ENCODE measurements at places on chromosomes 4 and X.

GRCh38 chr4:57110640-57111511 is 691 bp upstream of the IGFBP7 start:
- DNase-seq = peak; percentile 5

DNA sequence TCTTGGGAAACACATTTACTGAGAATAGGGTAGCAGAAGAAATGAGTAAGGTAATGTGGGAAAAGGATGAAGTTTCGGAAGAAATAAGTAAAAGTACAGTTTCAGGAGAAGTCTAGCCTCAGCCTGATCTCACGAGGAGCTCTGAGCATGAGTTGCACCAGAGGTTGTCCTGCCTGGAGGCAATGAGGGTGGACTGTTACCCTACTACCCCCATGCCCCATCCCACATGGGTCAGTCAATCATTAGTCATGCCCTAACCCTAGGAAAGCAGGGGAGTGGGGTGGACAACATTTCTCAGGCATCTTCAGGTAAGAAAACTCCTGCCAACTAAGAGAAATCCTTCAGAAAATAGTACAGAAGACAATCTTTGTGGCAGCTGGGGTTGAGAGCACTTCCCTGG is 35.1 kb downstream of the HS3ST1 start:
- no peak for DNase-seq

- no peak for DNase-seq
Measured at GRCh38 chr4:115484479-115484878, 371.1 kb upstream of the NDST4 start.

DNA sequence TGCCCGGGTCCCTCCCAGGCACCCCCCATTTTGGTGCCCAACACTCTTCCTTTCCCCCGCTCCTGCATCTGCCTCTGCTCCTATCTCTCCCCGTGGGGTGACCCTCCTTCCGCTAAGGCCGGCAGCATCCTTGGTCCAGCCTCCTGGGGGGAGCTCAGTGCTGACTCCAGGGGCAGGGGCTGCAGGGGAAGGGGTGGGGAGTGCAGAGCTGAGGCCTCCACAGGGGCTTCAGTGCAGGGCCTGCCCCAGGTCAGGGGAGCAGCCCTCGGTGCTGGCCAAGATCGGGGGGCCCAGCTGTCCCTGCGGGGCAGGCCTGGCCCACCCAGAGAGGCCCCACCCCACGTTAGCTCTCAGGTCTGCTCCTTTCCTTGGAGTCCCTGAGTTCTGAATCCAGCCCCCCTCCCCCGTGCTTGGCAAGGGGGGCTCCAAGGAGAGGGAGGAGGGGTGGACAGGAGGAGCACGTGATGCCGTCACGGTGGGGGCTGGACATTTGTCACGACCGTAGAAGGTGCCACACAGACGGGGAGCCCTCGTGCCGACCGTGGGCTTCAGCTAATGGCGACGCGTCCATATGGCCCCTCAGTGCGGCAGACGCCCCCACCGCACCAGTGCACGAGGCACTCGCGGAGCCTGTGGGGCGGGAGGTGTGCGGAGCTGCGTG is 63.5 kb upstream of the ADRA2C start:
- DNase-seq = no peak

DNA sequence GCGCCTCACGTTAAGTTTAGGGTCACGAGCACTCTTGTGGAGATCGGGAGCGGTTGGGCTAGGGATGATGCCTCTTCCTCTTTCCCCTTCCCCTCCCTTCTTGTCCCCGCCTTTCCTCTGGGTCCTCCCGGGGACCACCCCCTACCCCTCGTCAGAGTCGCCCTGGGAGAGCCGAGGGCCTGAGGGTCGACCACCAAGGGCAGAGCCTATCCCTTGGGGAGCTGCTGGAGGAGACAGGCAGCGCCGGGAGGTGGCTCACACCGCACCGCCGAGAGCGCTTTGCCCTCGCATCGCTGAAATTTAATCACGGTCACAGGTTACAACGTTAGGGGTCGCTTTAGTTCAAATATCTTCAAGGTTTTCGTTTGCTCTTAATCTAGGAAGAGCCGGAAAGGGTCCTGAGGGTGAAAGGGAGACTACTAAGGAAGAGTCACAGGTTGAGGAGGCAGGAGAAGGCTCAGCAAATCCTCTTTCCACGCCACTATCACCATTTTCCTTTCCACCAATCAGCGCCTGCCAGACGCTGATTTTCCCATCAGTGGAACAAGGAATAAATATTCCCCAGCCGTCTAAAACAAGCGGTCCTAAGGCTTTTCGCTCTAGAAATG is 528 bp upstream of the SNCA start:
- DNase-seq = no peak

GRCh38 chrX:39795605-39796004 is 302.2 kb downstream of the BCOR start:
- no peak for DNase-seq

DNA sequence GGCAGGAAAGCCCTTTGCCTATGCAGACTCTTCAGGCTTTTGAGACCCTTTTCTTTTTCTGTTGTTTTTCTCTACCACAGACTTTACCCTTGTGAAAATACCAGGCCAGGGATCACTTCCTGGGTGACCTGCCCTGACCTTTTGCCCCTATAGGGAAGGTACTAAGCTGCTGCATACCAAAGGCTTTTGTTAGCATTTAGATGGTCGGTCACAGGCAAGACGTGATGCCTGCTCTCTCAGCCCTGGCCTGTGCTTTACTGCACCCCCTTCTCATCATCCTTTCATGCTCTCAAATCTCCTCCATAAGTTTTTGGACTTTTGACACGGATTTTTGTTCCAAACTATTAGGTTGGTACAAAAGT is 98.2 kb downstream of the ARHGAP10 start:
- no peak for DNase-seq

- no peak for DNase-seq
Measured at GRCh38 chr4:165945991-165946390, 73.0 kb downstream of the TLL1 start.

DNA sequence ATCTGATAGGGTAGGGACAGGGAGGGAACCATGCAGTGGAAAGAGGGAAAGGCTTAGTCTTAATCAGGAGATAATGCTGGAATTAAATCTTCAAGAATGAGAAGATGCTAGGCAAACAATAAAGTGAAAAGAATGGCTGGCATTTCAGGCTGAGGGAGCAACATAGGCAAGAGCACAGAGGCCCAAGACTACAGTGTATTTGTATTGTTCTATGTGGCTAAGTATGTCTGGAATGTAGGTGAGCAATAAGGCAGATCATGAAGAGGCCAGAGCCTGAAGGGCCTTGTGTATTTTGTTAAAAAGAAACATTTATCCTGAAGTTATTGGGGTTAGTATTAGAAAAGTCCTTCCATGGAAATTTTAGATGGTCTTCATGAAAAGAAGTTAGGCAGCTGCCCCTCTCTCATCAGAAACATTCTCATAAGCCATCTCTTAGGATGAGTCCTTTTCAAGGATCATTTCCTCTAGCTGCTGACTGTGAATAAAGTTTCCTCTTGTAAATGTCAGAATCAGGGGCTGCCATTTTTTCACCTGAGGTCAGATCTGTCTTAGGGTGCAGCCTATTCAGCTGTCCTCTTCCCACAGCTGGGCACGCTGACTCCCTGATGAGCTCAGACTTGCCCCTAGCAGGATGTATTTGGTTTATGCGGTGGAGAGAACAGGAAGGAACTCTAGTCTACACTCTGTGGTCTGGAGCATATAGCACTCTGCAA is 46.3 kb downstream of the ATP10D start:
- peak; percentile 47 for DNase-seq

- DNase-seq = no peak
Measured at GRCh38 chr4:55682295-55682694, 46.2 kb upstream of the NMU start.

GRCh38 chrX:83508526-83509253 is 600 bp downstream of the POU3F4 start:
- DNase-seq = no peak

DNA sequence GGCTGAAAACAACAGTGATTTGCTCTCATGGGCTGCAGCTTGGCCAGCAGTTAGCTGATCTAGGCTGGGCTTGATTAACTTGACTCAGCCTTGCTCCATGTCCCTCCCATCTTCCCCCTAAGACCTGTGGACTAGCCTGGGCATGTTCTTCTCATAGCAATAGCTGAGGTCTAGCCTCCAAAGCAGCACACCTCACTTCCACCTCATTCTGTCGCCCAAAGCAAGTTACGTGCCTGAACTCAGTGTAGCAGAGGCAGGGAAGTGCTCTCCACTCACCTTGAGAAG is 62.2 kb downstream of the EVC start:
- no peak for DNase-seq

- DNase-seq = no peak
Measured at GRCh38 chrX:3445806-3446490, 99.5 kb upstream of the MXRA5 start.

DNA sequence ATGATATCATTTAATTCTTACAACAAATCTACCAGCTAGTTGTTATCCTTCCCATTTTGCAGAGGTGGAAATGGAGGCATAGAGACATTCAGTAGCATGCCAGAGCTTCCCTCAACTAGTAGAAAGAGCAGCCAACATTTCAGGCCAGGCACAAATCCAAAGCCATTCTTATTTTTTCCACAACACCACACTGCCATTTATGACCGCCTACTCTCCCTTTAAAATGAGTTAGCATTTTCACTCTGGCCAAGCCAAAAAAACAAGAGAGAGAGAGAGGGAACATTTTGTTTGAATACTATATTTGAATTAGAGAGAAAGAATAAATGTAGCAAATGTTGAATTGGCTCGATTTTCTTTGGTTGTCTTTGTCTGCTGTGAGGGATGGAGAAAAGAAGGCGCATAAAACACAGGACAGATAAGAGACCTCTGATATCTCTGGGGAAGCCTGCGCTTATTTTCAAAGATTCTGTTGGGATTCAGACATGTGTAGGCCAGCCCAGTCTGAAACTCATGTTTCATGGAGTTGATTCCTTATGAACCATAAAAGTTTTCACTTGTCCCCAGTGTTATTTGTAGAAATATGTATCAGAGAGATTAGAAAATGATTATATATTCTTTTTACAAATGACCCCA is 265.7 kb downstream of the RAB28 start:
- DNase-seq = no peak

GRCh38 chr4:38805530-38806145 is 1.0 kb upstream of the TLR1 start:
- peak; percentile 79 for DNase-seq

- no peak for DNase-seq
Measured at GRCh38 chrX:103861200-103861599, 29.1 kb upstream of the RAB9B start.

GRCh38 chrX:100895365-100896075 is 21.4 kb upstream of the NOX1 start:
- peak; percentile 14 for DNase-seq

- no peak for DNase-seq
Measured at GRCh38 chrX:49760290-49760890, 64.6 kb upstream of the PAGE1 start.

GRCh38 chr4:153705743-153706468 is 21.8 kb downstream of the TLR2 start:
- DNase-seq = no peak

DNA sequence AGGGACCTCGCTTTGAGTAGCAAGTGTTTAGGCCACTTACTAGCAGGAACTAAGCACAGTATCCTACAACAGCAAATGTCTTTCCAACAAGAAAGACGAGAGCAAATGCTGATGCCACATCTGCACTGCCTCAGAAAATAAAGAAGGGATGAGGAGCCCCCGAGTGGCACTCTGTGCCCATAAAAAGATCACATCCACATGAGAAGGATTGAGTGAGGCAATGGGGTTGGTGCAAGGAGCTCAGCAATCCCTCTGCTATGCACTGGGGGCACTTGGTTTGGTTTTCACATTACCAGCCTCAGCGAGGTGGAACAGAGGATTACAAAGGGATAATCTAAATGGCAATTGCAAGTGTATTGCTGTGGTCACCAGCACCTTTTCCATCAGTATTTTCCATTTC is 252.8 kb upstream of the SLC7A11 start:
- no peak for DNase-seq

GRCh38 chr4:177374966-177375365 is 65.3 kb downstream of the NEIL3 start:
- DNase-seq = no peak

GRCh38 chr4:155772459-155773195 is 13.8 kb downstream of the GUCY1B1 start:
- no peak for DNase-seq

GRCh38 chrX:96464880-96465558 is 219.6 kb upstream of the DIAPH2 start:
- no peak for DNase-seq

DNA sequence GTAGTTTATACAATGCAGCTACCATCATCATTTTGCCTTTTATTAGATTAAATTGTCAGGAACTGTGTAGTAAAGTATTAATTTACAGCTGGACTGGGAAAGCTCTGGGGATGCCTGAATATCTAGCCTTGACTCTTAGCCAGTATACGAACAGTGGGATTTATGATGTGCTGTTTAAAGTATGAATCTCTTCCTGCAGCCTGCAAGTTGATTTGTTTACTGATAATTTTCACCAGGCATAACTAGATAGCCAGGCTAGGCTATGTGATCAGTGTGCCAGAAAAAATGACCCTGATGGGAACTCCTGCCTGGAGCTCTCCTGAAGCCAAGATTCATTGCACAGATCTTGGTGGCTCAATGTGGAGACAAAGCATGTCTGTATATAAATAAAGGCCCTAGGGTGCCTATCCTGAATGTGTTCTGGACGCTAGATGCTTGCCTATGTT is 119.2 kb downstream of the SCLT1 start:
- DNase-seq = no peak

- DNase-seq = no peak
Measured at GRCh38 chr4:120105472-120105871, 38.8 kb upstream of the MAD2L1 start.

- no peak for DNase-seq
Measured at GRCh38 chr4:84914686-84915395, 51.6 kb downstream of the WDFY3 start.

GRCh38 chrX:133570549-133570948 is 155.3 kb upstream of the GPC4 start:
- DNase-seq = no peak

GRCh38 chr4:167897116-167897515 is 195.2 kb upstream of the ANXA10 start:
- no peak for DNase-seq

- peak; percentile 15 for DNase-seq
Measured at GRCh38 chr4:20418861-20419451, 167.3 kb downstream of the SLIT2 start.

- DNase-seq = no peak
Measured at GRCh38 chr4:3288571-3289094, 4.2 kb upstream of the RGS12 start.

DNA sequence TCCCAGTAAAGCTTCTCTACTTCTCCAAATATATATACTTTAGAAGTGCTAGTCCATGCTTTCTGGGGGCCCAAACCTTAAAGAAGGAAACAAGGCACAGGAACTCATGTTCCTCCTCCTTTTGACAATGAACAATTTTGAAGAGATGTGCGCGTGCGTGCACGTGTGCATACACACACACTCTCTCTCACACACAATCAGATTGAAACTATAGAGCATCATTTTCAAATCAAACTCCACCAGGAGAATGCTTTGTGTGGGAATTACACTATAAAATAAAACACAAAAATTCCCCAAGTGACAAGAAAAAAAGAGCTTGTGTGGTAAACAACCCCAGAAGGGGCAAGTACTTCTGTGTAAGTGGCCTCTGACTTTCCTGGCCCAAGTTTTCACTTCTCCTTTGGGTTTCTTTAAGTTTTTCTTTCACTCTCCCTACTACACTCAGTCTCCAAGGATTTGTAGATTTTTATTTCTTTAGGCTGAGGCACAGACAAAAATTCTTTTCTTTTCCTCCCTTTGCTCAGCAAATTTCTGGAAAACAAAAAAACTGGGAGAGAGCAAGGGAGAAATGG is 46.6 kb upstream of the SHISA3 start:
- no peak for DNase-seq

All from naive B cell (primary cell).